HuH-7.5 (cell line): ENCODE measurements at places on chromosomes 2 and 18.

DNA sequence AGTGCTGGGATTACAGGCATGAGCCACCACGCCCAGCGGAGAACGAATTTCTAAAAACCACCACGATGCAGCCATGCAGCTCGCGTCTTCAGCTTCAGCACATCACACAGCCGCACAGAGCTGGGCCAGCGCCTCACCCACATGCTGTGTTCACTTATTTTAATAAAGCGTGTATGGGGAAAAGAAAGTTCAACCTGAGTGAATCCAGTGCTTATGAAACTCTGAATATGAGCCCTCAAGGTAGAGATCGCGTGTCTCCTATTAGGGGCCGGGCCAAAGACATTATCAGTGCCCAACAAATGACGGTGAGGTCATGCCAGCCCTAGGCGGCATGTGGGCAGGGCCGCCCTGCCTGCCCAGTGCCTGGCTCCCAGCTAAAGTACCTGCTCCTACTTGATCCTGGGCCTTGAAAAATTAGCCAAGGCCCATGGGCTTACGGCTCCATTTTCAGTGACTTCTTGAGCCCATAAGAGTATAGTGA is 44.3 kb downstream of the SPRED2 start:
- no peak for DNase-seq

GRCh38 chr2:80053522-80054345 is 250.8 kb downstream of the LRRTM1 start:
- DNase-seq: no peak

- no peak for DNase-seq
Measured at GRCh38 chr2:177893880-177894279, 178.7 kb downstream of the PDE11A start.

DNA sequence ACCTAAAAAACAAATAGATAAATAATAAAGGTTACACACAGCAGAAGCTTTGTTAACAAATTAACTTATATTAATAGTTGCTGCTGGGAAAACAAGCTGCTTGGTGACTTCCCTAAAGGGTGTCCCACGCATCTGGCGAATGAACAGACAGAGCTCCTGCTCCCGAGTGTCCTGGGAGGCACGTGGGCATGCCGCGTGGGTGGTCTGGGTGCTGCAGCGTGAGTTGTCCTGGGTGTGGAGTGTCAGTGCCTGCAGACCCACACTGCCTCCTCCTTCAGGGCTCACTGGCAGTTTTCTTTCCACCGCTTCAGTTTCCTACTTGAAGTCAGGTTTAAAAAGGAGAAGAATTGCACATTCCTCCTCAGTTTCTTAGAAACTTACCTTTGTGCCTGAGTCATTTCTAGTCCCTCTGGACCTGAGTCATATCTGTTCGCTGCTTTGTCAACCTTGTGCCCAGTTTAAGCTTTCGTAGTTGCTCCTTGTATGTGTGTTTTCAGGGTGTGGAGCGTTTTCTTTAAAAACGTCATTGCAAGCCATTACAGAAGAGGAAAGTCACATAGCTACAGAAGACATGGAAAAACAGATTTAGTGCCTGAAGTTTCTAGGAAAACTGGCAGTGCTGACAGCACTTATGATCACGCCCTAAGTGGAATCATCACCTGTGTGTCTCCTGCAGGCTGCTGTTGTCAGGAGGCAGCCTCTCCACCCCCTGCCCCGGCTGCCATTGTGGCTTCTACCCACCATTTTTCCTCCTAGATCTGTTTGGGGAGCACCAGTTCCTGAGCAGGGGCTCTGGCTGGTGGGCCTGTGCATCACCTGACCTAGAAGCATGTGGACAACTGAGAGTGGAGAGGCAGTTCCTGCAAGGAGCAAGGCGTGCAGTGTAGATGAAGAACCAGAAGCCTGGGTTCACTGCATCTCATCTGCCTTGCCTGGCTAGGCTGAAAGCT is 24.5 kb downstream of the IMPA2 start:
- DNase-seq: no peak

DNA sequence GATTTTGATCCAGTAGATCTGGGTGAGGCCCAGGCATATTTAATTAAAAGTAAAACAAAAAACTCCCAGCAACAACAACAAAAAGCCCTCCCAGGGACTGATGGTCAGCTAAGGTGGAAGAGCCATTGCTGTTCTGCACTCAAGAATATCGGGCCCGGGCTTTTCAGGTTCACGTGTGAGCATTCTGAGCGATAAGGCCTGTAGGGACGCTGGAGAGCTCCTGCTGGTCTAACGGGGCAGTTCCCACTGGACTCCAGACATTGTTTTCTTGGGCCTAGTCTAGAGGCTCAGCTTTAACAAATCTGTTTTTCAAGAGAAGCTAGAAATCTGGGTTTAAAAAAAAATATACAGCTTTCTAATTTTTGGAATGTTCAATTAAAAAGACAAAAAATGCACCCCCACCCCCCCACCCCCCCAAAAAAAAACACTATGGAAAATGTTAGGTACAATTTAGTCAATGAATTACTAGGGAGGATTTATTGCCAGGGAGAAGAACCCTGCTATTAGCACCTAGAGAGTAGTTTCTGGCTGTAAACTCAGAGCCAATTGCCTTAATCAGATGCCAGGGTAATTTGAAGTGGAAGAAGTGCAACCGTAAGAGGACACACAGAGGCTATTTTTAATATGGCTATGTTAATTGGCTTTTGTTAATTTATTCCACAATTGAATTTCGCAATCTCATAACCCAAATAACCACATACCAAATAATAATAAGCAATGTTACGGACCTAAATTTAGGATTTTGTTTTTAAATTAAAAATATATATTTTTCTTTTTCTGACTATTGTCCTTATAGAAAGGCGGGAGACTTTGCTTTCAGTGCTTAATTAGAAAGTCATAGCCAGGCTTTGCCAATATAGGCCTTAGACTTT is 78.9 kb downstream of the MAP4K4 start:
- no peak for DNase-seq

GRCh38 chr2:63665091-63665490 is 76.3 kb downstream of the MDH1 start:
- no peak for DNase-seq

- DNase-seq: no peak
Measured at GRCh38 chr2:133991606-133992168, 262.2 kb upstream of the MGAT5 start.
